ENCODE measurements at places on chromosomes 12 and 14. TPM values are rescaled to one million over a fixed set of nuclear protein-coding genes. Genes with fewer than 3 reads are reported as not detected.

GUCY2C gene
- total RNA-seq = not detected

DNA sequence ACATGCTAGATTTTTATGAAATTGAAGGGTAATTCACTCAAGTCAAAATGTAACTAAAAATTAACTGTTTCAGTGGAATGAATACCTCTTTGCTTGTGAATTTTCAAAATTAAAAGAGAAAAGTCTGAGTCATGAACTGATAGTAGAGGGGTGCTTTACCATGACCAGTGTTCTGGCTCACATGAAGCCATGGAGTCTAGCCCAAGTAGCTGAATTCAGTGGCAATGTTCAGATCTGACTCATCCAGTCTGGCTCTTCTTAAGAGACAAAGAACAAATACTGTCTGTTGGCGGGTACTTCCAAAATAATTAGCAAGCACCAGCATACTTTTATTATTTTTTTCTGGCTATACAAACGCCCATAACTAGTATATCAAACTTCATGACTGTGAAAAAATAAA, 366.3 kb upstream of the GARIN6 start:
- H3K4me1 ChIP-seq = no peaks in the 10 kb centered on the region
- H3K36me3 ChIP-seq = no peaks in the 10 kb centered on the region
- no peak overlapping the region for H3K27ac ChIP-seq
- no peak overlapping the region for H3K4me3 ChIP-seq
- DNase-seq = no peak
- H3K27me3 ChIP-seq = no peaks in the 10 kb centered on the region

SYNDIG1L gene
- total RNA-seq = 0.21 TPM

- no peak for DNase-seq
- H3K27me3 ChIP-seq = no peaks in the 10 kb centered on the region
- H3K36me3 ChIP-seq = no peaks in the 10 kb centered on the region
- H3K4me3 ChIP-seq = no peak overlapping the region
These were observed 39.6 kb downstream of the SUSD6 start for GRCh38 chr14:69650948-69651369.
